Activated T-cell treated with anti-CD3 and anti-CD28 coated beads for 1 hour (primary cell): ENCODE measurements at places on chromosomes 12 and 14.

DNA sequence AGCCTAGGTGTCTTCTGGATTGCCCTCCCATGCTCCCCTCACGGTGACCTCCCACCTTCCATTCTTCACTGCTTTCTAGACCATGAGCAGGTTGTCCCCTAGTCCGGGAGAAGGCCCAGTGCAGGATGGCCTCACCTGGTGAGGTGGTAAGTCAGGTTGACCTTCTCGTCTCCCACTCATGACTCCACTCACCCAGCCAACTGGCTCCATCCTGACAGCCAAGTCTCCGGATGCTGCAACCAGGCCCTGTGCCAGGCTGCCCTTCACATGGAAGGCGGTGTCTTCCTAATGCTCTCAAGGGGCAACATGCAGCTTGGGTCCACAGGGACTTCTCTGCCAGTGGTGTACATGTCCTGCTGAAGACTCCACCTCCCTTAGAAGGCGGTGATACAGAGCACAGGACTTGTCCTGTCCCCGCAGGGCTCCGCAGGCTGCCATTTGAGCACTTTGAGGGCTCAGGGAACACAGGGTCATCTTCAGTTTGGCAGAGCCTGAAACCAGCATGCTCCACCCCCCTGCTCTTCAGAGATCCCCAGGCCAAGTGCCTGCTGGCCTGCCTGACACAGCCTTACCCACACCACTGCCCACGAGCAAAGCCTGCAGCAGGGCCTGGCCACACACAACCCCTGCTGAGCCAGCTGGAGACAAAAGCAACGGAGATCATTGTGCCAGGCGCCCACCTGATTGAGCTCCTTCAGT, 25.4 kb downstream of the BATF start:
- DNase-seq: no peak

DNA sequence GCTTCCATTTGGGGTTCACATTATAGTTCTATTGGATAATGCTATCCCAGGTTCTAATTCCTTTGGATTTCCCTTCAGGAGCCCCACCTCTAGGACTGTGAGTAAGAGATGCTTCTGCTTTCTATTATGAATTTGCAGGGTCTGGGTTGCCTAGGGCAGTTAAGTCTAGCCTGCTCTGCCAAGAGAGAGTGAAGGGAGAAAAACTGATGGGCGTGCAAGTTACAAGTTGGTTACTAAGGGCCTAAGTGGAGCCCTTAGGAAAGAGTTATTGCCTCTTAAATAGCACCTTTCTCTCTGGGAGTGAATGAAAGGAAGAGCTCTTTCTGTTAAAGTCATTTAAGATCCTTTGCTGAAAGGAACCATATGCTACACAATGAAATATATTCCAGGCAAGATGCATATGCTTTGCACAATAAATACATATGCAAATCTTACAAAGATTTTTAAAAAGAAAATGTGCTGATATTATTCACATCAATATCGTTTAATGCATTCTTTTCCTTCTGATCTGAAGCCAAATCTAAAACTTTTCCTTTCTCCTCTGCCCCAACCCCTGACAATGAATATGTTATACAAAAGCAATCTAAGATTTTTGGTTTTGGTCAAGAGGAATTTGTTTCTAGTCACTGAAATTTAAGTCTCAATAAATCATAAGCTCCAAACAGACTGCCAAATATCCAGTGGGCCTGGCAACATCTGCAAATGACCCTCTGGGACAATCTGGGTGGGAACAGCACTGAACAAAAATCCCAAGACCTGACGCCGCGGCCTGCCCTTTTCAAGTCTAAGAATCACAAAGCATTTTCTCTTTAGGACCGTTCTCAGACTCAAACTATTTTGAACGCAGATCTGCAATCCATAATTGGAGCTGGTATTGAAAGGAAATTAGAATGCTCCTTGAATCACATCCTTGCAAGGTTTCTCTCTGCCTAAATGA, 586.7 kb downstream of the ETNK1 start:
- no peak for DNase-seq

DNA sequence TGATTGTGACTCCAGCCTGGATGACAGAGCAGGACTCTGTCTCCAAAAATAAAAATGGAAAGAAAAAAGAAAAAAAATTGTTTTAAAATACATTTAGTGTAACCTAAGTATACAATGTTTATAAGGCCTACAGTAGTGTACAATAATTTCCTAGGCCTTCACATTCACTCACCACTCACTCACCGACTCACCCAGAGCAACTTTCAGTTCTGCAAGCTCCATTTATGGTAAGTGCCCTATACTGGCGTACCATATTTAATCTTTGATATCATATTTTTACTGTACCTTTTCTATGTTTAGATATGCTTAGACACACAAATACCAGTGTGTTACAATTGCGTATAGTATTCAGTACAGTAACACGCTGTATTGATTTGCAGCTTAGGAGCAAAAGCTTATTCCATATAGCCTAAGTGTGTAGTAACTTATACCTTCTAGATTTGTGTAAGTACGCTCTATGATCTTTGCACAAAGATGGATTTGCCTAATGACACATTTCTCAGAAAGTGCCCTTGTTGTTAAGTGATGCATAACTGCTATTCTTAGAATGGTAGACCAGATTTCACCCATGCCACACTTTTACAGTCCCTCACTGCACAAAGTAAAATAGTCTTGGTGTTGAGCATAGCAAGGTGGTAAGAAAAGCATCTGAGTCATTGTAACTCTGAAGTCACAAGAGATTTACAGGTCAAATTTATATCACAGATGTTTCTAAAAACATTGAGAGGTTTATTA, 151.9 kb downstream of the LRRK2 start:
- no peak for DNase-seq

- DNase-seq: no peak
Observed at GRCh38 chr12:8590842-8591545, 21.7 kb downstream of the AICDA start.

DNA sequence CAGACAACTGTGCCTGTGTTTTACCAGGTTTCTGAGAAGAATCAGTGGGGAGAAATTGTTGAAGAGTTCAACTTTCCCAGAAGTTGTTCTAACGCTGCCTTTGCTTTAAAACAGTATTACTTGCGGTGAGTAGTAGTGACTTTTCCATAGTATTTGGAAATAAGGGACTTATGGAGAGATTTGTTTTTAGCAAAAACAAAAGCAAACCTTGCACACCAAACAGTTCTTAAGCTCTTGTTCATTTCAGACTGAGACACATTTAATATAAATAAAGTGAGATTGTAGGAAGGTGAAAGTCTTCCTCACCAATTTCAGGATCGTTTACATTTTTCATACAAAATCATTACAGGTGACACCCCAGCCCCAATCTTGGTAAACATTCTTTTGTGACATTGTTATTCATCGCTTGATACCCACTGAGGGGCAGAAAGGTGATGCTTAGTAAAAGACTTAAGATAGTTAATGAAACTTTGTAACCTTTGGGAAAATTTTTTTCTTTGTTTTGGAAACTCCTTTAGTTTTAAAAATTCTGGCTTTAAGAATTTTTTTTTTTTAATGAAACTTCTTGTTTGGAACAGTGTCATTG, 1.8 kb downstream of the ARID2 start:
- DNase-seq: no peak

- DNase-seq: no peak
Observed at GRCh38 chr12:93104535-93104934, 175.4 kb upstream of the EEA1 start.

GRCh38 chr12:110533607-110534006, 31.5 kb downstream of the RAD9B start:
- DNase-seq: no peak

DNA sequence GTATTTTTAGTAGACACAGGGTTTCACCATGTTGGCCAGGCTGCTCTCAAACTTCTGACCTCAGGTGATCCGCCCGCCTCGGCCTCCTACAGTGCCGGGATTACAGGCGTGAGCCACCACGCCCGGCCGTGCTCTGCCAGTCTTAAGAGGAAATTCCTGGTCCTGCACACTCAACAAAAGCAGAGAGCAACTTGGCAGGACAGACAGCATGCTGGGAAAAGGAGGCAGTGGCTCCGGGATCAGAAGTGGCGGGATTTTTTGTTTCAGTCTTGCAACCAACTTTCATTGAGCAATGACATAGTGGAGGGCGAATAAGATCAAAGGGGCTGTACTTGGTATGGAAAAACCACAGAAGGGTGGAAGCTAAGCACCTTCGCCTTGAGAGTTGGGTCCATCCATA, 2.1 kb downstream of the CKAP4 start:
- DNase-seq: no peak

- no peak for DNase-seq
Observed at GRCh38 chr12:52768479-52769200, 8.5 kb downstream of the KRT76 start.

DNA sequence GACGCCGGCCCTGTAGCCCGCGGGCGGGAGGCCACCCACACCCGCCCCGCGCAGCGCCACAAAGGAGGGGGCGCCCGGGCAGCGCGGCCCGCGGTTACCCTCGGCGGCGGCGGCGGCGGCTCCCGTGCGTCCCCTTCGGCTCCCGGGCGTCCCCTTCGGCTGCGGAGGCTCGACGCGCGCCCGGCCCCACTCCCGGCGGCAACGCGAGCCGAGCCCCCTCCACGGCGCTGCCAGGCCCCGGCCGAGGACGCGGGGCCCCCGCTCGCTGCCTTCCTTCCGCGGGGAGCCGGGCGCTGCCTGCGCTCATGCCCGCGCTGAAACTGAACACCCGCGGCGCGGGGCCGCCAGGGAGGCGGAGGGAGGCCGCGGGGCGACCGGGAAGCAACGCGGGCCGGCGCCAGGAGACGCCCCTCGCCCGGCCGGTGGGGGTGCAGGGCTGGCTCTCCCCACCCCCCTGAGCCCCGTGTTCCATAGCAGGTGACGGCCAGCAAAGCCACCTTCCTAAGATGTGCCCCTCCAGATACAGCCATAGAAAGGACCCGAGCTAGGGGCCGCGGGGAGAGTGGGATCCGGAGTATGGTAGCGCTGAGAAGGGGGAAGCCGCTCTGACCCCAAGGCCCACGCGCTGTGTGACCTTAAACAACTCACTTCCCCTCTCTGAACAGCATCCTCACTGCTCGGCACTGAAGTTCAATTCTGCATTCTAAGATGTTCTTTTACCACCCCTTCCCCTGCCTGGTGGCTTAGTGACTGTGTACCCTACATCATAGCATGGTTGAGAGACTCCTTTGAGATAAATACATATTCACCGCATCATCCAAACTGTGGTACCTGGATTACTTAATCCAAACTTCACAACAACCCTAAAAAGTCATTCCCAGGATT, 42.8 kb downstream of the KDM2B start:
- no peak for DNase-seq

DNA sequence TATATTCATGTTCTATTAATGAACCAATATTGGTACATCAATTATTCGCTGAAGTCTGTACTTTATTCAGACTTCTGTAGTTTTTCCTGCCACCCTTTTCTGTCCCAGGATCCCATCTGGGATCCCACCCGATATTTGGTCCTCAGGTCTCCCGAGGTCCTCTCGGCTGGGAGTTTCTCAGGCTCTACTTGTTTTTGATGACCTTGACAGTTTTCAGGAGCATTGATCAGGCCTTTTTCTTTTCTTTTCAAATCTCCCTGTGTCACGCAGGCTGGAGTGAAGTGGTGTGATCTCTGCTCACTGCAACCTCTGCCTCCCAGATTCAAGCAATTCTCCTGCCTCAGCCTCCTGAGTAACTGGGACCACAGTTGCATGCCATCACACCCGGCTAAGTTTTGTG, 11.2 kb downstream of the BRI3BP start:
- DNase-seq: no peak

DNA sequence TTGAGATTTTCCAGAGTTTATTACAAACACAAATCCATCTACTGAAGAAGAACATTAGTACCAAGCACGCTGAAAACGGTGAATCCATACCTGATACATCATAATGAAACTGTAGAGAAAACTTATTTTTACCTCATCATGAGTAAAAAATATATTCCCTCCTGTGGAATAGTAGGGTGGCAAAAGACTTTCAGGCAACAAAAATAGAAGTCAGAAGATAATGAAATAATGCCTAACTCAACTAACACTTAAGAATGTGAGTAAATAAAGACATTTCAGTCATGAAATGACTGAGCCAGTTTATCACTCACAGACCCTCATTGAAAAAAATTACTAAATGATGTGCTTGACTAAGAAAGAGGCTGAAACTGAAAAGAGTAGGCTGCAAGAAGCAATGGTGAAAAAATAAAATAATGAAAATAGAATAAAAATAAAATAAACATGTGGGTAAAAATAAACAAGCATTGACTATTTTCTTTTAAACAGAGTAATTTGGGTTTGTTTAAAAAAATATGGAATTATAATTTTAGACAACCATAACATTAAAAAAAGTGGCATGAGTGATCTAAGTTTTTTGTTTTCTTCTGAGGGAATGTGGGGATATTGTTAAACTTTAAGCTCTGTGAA, 148.6 kb downstream of the ASCL1 start:
- DNase-seq: no peak

DNA sequence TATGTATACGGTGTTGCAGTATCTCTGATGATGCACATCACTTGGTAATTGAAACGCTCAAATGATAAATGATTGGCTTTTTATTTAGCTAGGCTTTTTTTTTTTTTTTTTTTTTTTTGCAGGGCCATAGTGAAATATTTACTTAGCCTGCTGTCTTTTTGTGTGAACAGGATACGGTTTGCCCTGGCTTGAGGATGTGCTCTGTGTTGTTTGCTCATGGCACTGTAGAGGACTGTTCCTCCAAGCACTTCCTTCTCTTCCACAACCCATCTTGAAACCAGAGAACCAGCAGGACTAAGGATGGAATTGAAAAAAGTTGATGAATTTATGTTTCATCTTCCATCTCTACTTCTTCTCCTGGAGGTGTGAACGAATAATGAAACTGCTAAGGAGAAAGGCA, 15.5 kb upstream of the SSPN start:
- DNase-seq: no peak

GRCh38 chr12:92421042-92421441, 275.4 kb upstream of the BTG1 start:
- no peak for DNase-seq

DNA sequence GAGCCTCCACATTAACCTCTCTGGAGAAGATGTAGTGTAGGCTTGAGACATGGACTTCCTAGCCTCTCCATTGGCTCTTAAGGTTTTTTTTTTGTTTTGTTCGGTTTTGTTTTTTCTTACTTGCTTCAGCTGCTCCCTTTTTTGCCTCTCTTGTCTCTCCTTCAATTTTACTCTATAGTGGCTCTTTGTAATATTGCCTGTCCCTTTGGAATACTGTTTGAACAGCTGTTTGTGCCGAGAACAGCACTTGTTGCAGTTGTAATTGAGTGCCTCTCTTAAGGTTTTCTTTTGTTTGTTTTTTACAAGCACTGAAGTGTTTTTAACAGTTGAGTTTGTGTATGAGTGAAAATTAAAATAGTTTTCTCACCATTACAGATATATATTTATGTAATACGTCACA, 567.7 kb downstream of the LRFN5 start:
- DNase-seq: no peak

GRCh38 chr12:116431677-116432300, 127.4 kb upstream of the MAP1LC3B2 start:
- DNase-seq: no peak
